ENCODE measurements at places on chromosomes 2 and 18. TPM values are rescaled to one million over a fixed set of nuclear protein-coding genes. Genes with fewer than 3 reads are reported as not detected.

FBXO41 gene
- 8.2 TPM for polyA plus RNA-seq

ABCA12 gene
- polyA plus RNA-seq = 0.18 TPM

UCN gene
- 8.1 TPM for polyA plus RNA-seq

ANKRD62 gene
- polyA plus RNA-seq = not detected

SKOR2 gene
- polyA plus RNA-seq = under 0.01 TPM

CPS1 gene
- 1.1 TPM for polyA plus RNA-seq

AKAIN1 gene
- not detected for polyA plus RNA-seq

UGT1A3 gene
- polyA plus RNA-seq = not detected

NPPC gene
- polyA plus RNA-seq = 2.3 TPM
